ENCODE measurements at places on chromosomes 1 and 21.

DNA sequence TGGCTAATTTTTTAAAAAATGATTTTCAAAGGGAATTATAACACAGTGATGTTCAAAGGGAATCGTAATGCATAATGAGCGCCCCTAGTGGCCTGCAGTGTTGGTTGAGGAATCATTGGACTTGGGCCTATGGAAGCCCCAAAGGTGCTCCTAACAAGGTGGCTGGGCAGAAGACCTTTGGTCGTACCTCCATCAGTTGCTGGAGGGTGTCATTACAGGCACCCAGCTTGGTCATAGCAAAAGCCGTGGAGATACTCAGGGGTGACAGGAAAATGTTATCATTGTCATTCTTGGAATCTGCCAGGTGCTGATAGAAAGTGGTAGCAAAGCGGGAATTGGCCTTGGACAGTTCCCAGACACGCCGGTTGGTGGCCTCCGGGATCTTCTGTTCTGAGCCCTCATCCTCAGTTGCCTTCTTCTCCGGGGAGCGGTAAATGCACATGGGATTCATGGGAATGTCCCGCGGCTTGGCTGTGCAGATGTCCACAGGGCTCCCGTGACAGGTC lies 2.7 kb downstream of the SERPINC1 start:
- DNase-seq = peak; percentile 73

DNA sequence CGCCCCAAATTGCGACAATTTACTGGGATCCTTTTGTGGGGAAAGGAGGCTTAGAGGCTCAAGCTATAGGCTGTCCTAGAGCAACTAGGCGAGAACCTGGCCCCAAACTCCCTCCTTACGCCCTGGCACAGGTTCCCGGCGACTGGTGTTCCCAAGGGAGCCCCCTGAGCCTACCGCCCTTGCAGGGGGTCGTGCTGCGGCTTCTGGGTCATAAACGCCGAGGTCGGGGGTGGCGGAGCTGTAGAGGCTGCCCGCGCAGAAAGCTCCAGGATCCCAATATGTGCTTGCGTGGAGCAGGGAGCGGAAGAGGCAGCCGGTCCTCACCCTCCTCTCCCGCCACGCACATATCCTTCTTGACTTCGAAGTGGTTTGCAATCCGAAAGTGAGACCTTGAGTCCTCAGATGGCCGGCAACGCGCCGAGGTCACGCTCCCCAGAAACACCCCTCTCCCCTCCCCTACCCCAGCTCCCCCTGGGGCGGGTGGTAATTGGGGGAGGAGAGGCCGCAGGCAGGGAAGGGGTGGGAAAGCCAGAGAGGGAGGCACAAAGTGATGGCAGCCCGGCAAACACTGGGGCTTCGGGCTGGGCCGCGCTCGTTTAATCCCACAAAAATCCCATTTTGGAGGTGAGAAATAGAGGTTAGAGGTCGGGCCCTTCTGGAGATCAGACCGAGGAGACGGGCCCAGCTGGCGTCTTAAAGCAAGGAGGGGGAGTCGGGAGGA lies 6.2 kb downstream of the SIM2 start:
- no peak for DNase-seq

DNA sequence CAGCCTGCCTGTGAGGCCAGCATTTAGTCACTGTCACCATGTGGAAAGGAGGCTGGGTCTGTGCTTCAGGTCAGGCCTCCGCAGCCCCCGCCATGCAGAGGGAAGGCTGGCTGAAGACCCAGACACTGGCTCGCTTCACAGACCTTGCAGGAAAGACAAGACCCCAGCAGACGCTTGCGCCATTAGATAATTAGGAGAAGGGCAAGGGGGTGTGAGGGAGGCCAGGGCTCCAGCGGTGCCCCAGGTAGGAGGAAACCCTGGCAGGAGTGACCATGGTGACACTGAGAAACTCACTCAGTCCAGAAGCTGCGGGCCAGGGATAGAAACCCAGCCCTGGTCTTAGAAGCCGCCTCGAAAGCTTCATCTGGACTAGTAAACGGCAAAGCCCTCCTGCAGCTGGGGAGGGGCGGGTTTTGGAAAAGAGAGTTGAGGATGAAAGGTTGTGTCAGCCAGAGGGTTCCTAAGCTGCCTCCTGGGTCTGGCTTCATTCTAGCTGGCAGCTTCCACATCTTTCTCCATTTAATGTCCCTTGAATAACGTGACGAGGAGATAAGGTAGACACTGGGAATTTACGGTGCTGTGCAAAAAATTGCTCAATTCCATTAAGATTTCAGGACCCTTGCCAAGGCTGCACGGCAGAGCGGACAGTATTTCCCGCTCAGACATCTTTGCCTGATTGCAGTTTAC lies 294.1 kb upstream of the VAMP3 start:
- no peak for DNase-seq

GRCh38 chr1:151539321-151540020 lies 638 bp upstream of the TUFT1 start:
- peak; percentile 98 for DNase-seq

DNA sequence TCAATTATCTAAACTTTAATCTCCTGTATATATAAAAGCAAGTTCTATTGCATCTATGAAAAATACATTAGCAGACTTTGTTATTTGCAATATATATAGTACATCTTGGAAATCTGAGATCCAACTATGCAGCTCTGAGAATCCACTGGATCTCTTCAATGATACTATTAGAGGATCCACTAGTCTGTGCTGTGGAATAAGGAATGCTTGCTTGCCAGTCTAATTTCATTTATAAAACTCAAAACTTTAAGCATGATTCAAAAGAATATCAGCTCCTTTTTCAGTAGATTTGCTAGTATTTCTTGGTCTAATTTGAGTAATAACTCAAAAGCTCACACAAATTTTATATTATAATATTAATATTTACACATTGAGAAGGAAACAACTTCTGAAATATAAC lies 115.1 kb downstream of the SPATA6 start:
- peak; percentile 5 for DNase-seq

- DNase-seq = peak; percentile 72
Observed at GRCh38 chr1:20787840-20788795, 1.0 kb upstream of the HP1BP3 start.

- DNase-seq = no peak
Observed at GRCh38 chr1:210455840-210456603, 127.3 kb downstream of the HHAT start.

DNA sequence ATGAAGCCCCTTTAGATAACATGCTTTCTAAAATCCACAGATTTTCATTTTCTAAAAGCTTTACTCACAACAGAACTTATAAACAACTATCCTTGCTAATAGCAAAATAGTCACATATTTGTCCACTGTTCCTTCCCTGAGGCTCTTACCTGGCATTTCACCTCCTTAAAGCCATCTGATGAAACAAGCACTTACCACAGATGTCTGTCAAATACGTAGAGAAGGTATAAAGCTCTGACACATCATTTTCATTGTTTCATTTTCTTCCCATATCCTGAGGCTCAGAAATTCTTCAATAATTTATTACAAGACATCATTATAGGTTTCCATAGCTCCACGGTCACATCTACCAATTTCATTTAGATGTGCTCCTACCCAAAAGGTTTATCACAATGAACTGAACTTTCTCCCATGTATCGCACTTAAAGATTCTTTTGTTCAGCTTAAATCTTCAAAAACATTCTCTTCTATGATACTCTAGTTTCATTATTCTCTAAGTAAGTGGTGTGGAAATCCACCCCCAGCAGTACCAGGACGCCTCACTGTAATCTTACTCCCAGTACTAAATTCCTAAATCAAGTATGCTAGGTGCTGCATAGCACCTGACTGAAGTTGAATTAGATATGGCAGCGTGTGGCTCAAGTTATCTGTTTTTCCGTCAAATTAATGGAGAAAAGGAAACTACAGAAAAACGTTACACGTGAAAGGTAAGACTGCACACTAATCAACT lies 569.6 kb downstream of the SMYD3 start:
- DNase-seq = no peak

DNA sequence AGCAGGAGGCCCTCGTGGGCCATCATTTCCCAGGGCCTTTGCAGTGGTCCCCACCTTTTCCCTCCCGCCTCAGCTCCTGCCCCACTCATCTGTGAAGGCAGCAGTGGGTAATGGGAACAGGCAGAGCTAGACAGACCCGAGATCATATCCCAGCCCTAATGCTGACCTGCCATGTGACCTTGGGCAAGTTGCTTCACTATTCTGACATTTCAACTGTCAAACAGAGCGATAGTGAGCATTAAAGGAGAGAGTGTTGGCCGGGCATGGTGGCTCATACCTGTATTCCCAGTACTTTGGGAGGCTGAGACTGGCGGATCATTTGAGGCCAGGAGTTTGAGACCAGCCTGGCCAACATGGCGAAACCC lies 51.7 kb downstream of the RPS6KA1 start:
- no peak for DNase-seq

- DNase-seq = no peak
Observed at GRCh38 chr1:232837087-232837486, 31.9 kb downstream of the MAP10 start.

DNA sequence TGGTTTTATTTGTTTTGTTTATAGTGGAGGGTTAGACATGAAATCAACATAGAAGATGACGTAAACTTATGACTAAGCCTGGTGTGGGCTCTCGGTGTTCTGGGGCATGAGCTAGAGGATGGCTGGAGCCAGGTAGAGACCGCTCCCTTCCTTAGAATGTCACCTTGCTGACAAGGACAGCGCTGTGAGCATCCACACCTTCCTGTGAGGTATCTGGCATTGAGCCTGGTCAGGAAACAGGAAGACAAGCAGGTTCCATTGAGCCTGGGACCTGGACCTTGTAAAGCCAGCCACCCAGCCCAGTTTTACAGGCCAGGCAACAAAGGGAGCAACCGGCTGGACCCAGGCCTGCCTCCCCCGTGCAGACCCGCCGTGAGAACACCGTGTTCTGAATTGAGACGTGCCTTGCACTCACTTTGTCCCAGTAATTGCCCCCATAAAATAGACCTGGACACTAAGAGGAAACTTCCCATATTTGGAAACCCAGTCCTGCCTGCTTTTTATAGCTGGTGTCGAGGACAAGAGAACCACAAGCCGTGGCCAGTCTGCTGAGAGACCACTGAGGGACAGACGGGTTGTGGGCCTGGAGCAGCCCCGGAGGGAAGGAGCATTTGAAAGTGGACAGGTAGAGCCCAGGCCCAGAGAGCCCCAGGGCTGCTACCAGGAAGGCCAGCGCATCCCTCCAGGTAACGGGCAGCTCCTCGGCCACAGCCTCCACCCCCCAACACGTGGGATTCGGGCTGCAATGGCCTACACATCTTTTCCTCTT lies 78.0 kb downstream of the PDE9A start:
- DNase-seq = peak; percentile 79

- no peak for DNase-seq
Observed at GRCh38 chr1:245776139-245776538, 621.4 kb downstream of the KIF26B start.

DNA sequence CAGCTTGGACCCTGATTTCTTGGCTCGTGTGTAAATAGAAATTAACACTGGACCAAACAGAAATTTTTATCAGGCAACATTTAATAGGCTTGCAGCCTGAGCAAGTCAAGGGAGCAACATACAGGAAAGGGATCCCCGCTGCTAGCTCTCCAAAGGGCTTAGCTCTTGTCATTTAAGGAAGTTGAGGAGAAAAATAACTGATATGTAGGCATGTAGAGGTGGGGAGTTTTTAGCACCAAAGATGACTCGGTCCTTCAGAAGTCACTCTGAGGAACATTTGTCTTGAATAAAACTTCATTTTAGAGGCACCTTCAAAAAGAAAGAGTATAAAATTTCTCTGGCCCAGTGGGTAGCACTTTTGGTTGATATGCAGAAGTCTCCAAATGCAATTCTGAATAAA lies 27.1 kb downstream of the GBP2 start:
- no peak for DNase-seq

GRCh38 chr1:214397497-214397896 lies 116.5 kb downstream of the SMYD2 start:
- DNase-seq = no peak

DNA sequence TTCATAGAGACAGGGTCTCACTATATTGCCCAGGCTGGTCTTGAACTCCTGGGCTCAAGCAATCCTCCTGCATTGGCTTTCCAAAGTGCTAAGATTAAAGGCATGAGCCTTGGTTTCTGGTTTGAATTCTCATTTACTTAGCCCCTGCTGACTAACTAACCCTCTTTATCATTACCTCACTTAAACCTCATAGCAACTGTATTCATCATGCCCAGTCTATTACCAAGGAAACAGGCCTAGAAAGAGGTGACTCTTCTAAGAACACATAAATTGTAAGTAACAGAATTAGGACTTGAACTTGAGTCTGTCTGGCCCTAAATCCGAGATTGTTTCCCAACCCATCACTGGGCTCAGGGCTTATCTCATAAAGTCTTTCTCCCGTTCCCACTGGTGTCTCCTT lies 44.2 kb downstream of the TMEM53 start:
- DNase-seq = no peak

DNA sequence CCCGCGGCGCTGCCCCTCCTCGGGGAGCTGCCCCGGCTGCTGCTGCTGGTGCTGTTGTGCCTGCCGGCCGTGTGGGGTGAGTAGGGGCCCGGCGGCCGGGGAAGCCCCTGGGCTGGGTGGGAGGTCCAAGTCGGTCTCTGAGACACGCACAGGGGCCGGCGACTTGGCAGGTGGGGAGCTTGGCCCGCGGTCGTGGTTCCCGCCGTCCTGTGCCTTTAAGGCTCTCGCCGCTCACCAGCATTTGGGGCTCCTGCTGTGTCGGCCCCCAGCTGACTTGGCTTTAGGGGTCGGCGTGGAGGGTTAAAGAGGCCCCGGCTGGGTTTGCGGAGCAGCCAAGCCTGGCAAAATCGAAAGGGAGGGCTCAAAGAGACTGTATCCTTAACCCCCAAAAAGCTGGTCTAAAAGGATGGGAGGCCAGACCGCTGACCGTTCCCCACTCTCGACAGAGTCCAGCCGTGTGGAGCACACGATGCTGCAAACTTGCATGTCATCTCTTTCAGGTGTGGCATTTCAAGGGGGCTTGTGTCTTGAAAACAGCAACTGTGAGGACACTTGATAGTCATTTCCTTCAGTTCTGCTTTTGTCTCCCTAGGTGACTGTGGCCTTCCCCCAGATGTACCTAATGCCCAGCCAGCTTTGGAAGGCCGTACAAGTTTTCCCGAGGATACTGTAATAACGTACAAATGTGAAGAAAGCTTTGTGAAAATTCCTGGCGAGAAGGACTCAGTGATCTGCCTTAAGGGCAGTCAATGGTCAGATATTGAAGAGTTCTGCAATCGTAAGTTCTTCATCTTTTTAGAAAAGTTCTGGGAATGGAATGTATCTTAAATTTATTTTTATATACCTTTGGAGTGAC lies 540 bp downstream of the CD55 start:
- DNase-seq = peak; percentile 60
